Activated gamma-delta T cell treated with Interleukin-2 at 50 U/mL for 16 hours (primary cell): ENCODE measurements at places on chromosomes 6 and 20.

- no peak for DNase-seq
Measured at GRCh38 chr20:32132911-32133549, 23.5 kb downstream of the TM9SF4 start.

- DNase-seq, result no peak
Measured at GRCh38 chr20:22805996-22806395, 221.6 kb upstream of the FOXA2 start.

DNA sequence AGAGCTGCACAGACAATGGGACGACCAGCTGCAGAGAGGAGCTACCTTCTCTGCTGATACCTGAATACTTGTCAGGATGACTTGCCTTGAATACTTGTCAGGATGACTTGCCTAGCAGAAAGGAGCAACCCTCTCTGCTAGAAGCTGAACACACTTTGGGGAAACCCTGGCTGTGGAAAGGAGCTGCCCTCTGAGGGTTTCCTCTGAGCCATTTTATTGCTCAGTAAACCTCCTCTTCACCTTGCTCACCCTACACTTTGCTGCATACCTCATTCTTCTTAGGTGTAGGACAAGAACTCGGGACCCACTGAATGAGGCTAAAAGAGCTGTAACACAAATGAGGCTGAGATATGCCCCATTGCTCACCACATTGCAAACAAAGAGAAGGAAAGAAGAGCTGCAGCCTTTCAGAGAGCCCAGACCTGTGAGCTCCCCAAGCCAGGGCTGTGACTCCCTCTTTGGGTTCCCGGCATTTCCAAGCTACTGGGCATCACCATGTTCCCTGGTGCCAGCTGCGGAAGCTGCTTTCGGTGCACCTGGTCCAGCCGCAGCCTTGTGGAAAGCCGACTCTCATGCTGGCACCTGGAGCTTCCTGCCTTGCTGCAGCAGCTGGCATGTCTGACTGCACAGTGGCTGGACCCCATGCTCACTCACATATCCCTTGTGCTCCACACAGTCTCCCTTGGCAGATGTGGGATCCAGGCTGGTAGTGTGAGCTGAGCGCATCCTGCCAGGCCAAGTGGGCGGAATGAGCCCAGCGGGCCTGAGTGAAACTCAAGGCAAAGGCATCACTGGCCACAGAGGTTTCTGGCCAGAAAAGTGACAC is 106.7 kb upstream of the AHI1 start:
- no peak for DNase-seq

GRCh38 chr6:168231393-168231957 is 88.1 kb downstream of the DACT2 start:
- DNase-seq, result no peak

DNA sequence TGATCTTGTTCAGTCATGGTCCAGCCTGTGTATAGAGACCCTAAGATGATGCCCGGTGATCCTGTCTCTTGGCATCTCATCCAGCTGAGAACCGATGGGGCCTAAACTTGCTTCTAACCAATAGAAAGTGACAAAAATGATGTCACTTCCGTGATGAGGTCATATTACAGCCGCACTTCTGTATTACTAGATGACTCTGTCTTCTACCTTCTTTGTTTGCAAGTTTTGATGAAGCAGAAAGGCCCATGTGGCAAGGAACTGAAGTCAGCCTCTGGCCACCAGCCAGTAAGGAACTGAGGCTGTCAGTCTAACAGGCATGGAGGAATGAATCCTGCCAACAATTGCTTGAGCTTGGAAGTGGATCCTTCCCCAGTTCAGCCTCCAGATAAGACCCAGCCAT is 32.8 kb upstream of the HLA-C start:
- no peak for DNase-seq

DNA sequence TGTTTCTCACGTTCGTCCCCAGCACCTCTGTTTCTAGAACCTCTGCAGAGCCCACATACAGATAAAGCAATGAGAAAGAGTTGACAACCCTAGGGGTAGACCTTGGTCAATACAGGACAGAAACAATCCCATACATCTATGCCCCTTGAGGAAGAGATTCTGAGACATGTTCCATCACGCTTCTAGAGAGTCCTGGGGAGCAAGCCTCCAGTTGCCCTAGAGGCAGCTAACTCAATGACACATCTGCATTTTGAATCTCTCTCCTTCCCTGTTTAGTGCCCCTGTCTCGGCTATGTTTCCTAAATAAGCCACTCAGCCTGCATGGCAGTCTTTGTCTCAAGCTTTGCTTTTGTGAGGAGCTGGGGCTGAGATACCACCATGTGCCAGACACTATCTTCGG is 435.3 kb downstream of the CD83 start:
- no peak for DNase-seq

- DNase-seq, result no peak
Measured at GRCh38 chr6:135331002-135331401, 149.9 kb downstream of the MYB start.

DNA sequence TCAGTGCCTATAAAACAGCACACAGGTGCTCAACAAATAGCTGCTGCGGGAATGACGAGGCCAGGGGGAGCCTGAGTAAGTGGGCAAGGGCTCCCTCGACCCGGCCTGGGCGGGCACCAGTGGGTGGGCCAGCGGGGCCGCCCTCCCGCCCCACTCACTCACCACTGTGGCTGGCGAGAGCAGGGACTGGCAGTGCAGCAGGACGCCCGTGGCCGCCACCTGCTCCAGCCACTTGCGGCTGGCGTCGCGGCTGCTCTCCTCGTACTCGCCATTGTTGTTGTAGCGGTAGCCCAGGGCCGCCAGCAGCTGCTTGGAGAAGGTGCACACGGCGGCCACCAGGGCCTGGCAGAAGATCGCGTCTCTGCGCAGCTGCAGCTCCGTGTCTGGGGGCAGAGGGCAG is 191.5 kb downstream of the PREX1 start:
- no peak for DNase-seq

DNA sequence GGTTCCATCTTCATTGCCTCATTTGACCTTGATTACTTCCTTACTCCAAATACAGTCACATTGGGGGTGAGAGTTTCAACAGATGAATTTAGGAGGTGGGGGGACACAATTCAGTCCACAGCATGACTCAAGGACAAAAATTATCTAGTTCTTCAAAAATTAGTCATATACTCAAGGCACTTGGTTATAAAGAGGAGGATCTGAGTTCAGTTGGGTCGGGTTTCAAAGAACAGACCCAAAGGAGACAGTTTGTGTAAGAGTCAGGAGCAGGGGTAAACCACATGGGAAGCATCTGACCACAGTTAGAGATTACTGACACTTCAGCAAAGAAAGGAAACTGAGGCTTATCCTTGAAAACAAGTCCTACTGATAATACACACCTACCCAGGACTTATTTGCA is 138.0 kb downstream of the TBC1D7 start:
- no peak for DNase-seq

DNA sequence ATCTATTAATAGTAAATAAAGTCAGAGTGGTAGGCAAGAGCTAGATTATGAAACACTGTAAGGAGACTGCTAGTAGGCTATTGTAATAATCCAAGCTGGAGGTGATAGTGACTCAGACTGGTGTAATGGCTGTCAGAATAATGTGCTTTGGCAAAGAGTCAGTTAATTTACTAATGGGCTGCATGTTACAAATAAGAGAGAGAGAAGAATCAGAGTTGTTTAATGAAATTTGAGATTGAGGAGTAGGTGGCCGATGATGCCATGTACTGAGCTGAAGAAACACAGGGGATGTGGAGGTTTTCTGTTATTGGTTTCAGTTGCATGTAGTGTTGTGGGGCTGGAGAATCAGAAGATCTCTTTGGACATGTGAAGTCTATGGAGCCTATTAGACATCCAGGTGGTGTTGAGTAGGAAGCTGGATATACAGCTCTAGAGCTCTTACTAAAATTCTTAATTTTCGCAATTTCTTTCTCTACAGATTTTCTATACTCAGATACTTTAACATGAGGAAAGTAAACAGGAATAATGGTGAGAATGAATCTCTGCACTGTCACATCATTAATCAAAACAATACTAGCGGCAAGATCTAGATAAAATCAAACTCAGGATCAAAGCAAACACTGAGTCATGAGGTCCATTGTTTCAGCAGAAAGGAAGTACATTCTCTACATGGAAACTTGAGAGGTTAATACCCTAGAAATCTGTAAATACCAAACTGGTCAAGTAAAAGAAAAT is 167.7 kb downstream of the SIM1 start:
- DNase-seq, result no peak

GRCh38 chr6:35747877-35748276 is 11.0 kb downstream of the ARMC12 start:
- no peak for DNase-seq

DNA sequence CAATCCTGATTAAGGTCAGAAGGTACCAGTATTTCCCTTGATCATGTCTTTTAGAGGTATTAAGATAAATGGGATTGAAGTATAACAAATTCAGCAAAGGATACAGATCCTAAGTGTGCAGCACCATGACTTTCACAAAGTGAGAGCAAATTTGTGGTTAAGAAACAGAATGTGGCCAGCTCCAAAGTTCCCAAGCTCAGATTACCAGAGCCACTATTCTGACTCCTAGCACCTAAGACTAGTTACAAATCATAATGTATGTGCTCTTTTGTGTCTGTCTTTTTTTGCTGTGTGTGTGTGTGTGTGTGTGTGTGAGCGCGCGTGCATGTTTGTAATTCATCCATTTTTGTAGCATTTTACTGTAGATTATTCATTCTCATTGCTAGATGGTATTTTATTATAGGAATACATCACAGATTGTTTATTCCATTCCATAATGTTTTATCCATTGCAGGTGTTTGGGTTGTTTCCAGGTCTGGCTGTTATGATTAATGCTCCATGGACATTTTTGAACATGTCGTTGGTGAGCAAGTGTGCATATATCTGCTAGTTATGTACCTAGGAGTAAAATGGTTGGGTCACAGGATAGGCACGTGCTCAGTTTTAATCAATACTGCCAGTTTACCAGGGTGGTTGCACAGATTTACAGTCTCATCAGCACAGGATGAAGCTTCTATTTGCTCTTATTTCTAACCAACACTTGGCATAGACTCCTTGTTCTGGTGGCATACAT is 314.0 kb upstream of the JAG1 start:
- DNase-seq, result no peak

- DNase-seq, result no peak
Measured at GRCh38 chr6:43508481-43509141, 1.5 kb downstream of the LRRC73 start.

- DNase-seq, result no peak
Measured at GRCh38 chr20:5947276-5947675, 3.1 kb downstream of the TRMT6 start.

GRCh38 chr6:73452107-73452461 is at the start of gene CGAS:
Gene CGAS (minus strand): TSS chr6:73452297. CDS start chr6:73452181, 116 bp downstream.
- DNase-seq, result peak; percentile 57
